Heart left ventricle (tissue), 16 donors: ENCODE measurements at places on chromosomes 11 and 22.

DNA sequence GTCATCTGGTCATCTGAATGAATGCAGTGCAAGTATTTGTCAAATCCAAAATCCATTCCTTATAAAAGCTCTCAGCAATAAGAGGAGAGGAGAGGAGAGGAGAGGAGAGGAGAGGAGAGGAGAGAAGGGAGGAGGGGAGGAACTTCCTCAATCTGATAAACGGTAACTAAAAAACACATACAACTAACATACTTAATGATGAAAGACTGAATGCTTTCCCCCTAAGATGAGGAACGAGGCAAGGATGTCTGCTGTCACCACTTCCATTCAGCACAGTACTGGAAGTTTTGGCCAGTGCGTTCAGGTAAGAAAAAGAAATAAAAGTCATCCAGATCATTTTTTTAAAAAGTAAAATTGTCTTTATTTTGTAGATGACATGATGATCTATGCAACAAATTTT lies 80.4 kb downstream of the CD82 start:
- DNase-seq: no peak

- peak; percentile 42 for DNase-seq
These were observed 271.2 kb downstream of the TBC1D22A start for GRCh38 chr22:47033648-47034000.

GRCh38 chr11:19378814-19379213 lies 138.1 kb upstream of the E2F8 start:
- DNase-seq: no peak

GRCh38 chr22:28607795-28608194 lies 71.8 kb downstream of the TTC28 start:
- no peak for DNase-seq

- no peak for DNase-seq
These were observed 306.3 kb downstream of the CNTN5 start for GRCh38 chr11:99327066-99327465.

- DNase-seq: peak; percentile 18
These were observed 642 bp upstream of the CASTOR1 start for GRCh38 chr22:30289980-30290313.

GRCh38 chr11:41612415-41612814 lies 153.0 kb upstream of the LRRC4C start:
- DNase-seq: no peak

GRCh38 chr11:69711822-69712801 lies 8.3 kb upstream of the FGF19 start:
- no peak for DNase-seq

DNA sequence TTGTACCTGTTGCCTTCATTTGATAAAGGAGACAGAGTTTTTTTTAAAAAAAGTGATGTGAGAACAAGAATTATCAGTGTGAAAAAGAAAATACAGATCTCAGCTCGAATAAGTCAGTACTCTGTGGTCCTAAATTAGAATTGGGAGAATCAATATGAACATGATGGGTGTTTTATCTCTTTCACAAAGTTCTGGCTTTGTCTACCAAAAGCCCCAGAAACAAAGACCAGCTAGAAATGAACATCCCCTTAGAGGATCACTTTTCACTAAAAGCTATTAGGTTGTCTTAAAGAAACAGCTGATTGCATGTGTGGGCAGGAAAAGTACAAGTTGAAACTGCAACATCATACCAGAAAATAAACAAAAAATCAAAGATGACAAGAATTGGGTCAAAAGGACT lies 8.4 kb upstream of the ST14 start:
- no peak for DNase-seq

DNA sequence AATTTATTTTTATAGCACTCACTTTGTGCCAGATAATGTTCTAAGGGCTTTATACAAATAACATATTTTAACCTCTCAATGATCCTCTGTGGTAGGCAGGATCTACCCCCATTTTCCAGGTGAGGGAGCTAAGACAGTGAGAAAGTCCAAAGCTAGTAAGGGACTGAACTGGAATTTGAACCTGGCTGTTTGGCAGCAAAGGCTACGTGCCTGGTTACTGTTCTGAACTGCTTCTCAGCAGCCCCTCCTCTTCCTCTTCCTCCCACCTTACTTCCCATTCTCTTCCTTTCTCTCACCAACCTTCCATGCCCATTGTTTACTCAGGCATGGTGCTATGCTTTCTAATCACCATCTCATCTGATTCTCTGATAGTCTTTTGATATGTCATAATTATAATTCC lies 82.0 kb downstream of the INSC start:
- no peak for DNase-seq

DNA sequence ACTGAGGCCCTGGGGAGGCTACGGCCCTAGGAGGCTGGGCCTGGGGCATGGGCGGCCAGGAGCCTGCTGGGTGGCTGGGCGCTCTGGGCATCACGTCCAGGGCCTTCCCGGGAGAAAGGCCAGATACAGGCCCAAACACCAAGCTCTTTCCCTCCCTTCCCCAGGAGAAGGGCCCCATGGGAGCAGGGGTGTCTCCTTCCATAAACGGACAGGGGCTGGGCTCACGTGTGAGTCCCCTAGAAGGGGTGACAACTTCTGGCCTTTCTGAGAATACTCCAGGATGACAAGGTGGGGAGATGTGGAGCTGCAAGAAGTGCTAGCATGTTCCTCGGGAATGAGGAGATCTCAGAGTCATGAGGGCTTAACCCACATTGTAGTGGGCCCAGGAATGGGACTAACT lies 19.5 kb upstream of the SYT8 start:
- DNase-seq: no peak

- peak; percentile 16 for DNase-seq
These were observed 12.9 kb downstream of the MN1 start for GRCh38 chr22:27788500-27789288.

DNA sequence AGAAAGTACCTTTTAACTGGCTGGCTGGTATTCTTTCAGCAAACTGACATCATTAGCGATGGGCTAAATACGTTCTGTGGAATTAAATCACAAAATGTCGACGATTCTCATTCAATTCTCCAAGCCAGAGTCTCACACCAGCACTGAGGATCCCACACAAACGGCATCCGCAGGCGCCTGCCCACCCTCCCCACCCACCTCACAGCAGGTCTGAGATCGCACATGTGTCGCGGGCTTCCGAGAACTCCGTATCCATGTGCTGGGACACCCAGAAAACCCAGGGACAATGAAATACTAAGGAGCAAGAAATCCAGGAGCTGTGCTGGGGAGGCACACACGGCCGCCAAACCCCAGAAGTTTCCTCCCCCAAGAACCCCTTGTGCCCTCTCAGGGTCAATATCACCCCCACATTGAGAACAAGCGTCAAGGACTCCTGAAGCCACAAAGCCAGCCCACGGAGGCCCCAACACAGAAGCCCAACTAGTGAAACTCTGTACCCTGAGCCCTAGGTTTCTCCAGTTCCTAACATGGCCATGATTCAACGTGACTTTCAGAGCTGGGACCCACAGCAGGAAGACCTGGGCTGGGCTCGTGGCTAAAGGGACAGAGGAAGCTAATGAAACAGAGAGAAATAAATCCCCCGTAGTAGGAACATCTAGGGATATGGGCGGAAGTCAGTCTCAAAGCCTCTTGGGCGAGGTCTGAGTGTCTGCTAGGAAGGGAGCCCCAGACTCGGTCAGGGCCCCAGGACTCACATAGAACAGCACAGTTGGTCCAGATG lies 8.0 kb downstream of the TOLLIP start:
- DNase-seq: no peak

GRCh38 chr11:134724106-134724778 lies 312.2 kb upstream of the B3GAT1 start:
- no peak for DNase-seq

GRCh38 chr11:117837791-117838190 lies 13.2 kb upstream of the FXYD2 start:
- DNase-seq: no peak

DNA sequence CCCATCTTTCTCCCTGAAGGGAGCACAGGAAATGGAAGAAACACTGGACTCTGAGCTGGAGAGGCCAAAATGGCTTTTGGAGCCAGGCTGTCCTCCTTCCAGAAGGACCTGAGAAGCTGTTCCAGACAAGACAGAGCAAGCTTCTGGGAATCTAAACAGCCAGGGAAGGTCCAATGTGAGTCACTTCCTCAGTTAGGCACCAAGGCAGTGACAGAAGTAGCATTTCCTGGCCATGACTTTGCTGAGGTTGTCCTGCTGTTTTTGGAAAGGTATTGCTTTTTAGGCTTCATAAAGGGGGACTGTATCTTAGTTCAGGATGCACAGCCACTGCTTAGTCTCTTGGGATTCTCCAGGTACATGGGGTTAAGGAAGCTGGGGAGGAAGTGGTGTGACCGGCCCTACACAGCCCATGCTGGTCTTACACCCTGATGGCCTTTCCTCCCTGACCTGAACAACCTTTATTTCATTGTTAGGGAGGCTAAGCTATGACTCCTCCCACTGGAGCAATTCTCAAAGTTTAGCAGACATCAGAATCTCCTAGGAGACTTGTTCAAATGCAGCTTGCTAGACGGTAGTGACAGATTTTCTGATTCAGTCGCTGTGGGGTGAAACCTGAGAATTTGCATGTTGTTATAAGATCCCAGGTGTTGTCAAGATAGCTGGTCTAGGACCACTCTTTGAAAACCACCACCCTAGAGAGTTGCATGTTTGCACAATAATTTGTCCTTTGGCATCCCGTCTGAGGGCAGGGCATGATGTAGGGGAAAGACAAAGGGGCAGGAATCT lies 6.8 kb upstream of the INSC start:
- DNase-seq: no peak

DNA sequence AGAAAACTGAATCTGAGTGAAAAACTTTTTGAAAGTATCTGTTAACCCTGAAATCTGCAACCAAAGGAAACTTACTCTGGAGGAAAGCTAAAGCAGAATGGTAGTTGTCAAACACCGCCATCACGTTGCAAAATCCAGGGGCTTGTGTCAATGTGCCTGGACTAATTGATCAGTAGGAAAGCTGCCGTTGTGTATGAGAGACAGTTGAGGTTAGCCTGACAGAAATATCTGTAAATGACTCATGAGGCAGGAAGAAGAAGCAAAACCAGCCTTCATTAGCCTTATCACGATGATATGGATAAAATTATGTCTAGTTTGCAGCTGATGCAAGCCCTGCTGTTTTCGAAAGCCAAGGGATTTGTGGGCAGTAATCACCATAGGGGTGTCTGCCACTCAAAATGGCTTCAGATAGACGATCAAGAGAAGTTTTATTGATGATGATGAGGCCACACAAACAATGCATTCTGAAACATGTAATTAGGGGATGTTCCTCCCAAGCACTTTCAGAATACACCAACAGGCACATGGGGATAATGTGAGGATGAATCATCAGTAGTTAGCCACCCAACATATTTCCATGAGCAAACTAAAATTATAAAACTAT lies 8.9 kb downstream of the SCGB1A1 start:
- DNase-seq: no peak

- DNase-seq: no peak
These were observed 19.4 kb upstream of the P2RY2 start for GRCh38 chr11:73198677-73199076.

DNA sequence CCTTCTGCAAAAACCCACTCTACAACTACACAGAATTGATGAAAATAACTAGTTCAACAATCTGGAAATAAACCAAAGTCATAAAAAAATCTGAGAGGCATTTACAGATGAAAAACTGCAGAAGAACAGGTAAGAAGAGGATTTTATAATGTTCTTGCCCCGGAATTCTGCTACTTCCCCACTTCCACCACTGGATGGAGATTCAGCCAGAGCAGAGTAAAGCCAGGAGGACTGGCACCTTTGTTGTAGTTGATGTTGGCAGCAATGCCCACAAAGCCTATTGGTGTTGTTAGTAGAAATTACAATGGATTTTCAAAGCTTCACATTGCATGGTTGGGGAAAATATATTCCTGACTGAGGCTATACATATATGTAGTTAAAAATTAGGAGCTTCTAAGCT lies 640.2 kb downstream of the LRRC4C start:
- DNase-seq: no peak

DNA sequence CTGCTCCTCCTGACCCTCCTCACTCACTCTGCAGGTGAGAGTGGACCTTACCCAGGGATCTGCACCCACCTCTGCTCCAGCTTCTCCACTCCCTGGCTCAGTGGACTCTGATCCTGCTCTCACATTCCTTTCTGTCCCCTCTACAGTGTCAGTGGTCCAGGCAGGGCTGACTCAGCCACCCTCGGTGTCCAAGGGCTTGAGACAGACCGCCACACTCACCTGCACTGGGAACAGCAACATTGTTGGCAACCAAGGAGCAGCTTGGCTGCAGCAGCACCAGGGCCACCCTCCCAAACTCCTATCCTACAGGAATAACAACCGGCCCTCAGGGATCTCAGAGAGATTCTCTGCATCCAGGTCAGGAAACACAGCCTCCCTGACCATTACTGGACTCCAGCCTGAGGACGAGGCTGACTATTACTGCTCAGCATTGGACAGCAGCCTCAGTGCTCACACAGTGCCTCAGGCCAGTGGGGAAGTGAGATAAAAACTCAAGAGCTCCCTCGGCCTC lies 29.7 kb upstream of the VPREB1 start:
- DNase-seq: no peak
